ENCODE measurements at places on chromosomes 1 and 21. TPM values are rescaled to one million over a fixed set of nuclear protein-coding genes. Genes with fewer than 3 reads are reported as not detected.

DNA sequence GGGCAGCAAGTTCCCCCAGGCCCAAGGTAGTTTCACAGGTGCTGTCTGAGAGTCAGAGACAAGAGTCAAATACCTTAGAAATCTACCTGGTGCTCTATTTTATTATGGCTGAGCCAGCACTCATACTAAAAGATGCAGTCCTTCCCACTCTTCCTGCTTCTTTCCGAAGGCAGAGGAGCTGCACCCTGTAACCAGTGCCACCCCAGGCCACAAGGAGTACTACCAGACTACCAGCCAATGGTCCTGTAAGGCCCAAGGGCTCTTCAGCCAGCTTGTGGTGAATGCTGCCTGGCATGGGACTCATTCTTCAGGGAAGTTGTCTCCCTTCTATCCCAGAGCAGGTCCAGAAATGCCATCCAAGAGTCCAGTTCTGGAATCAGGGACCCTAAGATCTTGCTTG lies 203.8 kb upstream of the DUSP10 start:
- no peaks in the 10 kb centered on the region for H3K4me1 ChIP-seq
- no peak overlapping the region for H3K27ac ChIP-seq
- H3K36me3 ChIP-seq: no peaks in the 10 kb centered on the region
- H3K4me3 ChIP-seq: no peak overlapping the region

Gene SERTAD4
- 4.0 TPM for total RNA-seq

Gene KRTAP19-1
- total RNA-seq: not detected

DNA sequence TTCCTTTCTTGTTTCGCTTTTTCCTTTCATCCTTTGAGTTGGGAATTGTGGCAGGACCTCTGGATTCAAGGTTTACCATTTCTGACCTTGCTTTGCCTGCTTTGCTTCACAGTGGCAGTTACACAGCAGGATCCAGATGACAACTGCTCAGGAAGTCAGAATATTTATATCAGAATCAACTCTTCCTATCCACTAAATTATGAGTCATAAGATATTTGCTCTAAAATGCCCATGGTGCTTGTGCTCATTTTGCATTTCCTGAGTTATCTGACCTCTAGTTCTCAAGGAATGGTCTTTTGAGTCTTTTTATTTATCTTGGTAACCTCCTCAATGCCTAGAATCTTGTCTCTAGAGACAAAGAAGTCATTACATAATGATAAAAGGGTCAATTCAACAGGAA lies 290.8 kb downstream of the LRRC7 start:
- H3K4me3 ChIP-seq: no peak overlapping the region
- H3K4me1 ChIP-seq: no peaks in the 10 kb centered on the region
- no peak for DNase-seq
- H3K27ac ChIP-seq: no peak overlapping the region
- no peaks in the 10 kb centered on the region for H3K36me3 ChIP-seq
- no peaks in the 10 kb centered on the region for H3K27me3 ChIP-seq

Gene PDPN
- 21.4 TPM for total RNA-seq

- no peak for DNase-seq
- no peak overlapping the region for H3K27ac ChIP-seq
- H3K27me3 ChIP-seq: no peaks in the 10 kb centered on the region
These were observed 5.4 kb upstream of the TNFRSF4 start for GRCh38 chr1:1219341-1219740.

DNA sequence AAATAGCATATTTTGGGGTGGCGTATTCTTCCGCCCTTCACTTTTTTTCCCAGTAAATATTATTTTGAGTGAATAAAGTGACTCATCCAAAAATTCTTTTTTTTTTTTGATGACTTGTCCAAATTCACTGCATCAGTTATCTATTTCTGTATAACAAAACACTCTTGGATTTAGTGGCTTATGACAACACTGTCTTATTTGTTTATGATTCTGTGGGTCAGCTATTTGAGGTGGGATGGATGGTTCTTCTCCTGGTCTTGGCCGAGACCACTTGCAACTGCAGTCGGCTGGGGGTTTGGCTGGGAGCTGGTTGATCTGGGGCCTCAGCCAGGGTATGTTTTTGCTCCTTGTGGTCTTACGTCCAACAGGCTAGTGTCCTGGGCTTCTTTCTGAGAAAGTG lies 39.9 kb upstream of the SRSF10 start:
- H3K36me3 ChIP-seq: no peaks in the 10 kb centered on the region
- no peak for DNase-seq
- H3K4me3 ChIP-seq: no peak overlapping the region
- H3K4me1 ChIP-seq: peaks cover 43% of the 10 kb centered on the region

DNA sequence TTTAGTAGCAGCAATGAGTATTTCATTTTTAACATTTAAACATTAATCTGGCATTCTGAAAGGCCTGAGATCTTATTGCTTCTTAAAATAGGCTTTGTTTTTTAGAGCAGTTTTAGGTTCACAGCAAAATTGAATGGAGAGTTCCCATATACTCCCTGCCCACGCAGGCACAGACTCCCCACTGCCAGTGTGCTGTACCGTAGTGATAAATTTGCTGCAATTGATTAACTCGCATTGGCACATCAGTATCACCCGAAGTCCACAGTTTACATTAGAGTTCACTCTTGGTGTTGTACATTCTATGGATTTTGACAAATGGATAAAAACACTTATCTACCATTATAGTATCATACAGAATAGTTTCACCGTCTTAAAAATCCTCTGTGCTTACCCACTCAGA lies 71.8 kb upstream of the ERRFI1 start:
- H3K4me1 ChIP-seq: peaks cover 29% of the 10 kb centered on the region
- H3K27me3 ChIP-seq: no peaks in the 10 kb centered on the region
- no peak for DNase-seq
- H3K27ac ChIP-seq: peak overlapping the region; percentile 89
- no peak overlapping the region for H3K4me3 ChIP-seq

DNA sequence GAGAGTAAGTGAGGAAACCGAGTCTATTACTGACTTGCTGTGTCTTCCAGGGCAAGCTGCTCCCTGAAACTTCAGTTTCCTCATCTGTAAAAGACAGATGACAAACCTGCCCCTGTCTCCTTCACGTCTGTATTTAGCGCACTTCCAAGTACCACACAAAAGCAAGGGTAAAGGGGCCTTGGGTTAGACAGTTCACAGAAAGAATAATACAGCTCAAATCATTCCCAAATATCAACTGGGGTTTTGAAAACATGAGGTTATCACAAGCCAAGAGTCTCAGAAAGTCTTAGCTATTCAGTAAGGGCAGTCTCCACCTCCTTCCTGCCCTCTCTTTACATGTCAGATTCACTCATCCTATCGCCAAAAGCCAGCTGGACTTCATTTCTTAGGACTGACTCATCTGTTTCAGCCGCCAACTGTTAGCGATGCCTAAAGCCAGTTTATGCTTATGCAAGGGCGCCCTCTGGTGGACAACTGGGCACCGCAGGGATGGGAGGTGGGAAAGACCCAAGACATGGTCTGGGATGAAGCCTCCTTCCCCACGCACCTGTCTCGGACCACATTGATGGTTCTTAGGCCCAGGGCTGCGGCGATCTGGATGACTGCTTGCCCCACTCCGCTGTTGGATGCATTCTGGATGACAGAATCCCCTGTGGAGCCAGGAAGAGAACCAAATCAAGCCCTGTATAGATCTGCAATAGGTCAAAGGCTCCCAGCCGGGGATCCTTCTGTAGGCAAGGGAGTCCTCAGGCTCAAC lies 21.1 kb upstream of the SRSF4 start:
- H3K4me1 ChIP-seq: peaks cover 10% of the 10 kb centered on the region
- no peaks in the 10 kb centered on the region for H3K36me3 ChIP-seq
- DNase-seq: peak; percentile 98

GRCh38 chr1:213623862-213624261 lies 363.9 kb upstream of the PROX1 start:
- H3K4me3 ChIP-seq: no peak overlapping the region
- H3K27ac ChIP-seq: no peak overlapping the region
- no peaks in the 10 kb centered on the region for H3K4me1 ChIP-seq
- no peak for DNase-seq
